GM23338 (cell line): ENCODE measurements at places on chromosomes 5 and 9. TPM values are rescaled to one million over a fixed set of nuclear protein-coding genes. Genes with fewer than 3 reads are reported as not detected.

HK3 gene
- total RNA-seq: not detected in 2 replicates

TEX48 gene
- not detected in 2 replicates for total RNA-seq

LCN15 gene
- total RNA-seq: 0.54 and 0.90 TPM in 2 replicates

POC5 gene
- 25.2 and 25.9 TPM in 2 replicates for total RNA-seq

ADAMTS2 gene
- total RNA-seq: 6.4 and 8.1 TPM in 2 replicates

EQTN gene
- total RNA-seq: 0.24 TPM in 1 of 2 replicates, not detected in the other

CLIC3 gene
- total RNA-seq: 0.56 TPM in 1 of 2 replicates, not detected in the other

DNA sequence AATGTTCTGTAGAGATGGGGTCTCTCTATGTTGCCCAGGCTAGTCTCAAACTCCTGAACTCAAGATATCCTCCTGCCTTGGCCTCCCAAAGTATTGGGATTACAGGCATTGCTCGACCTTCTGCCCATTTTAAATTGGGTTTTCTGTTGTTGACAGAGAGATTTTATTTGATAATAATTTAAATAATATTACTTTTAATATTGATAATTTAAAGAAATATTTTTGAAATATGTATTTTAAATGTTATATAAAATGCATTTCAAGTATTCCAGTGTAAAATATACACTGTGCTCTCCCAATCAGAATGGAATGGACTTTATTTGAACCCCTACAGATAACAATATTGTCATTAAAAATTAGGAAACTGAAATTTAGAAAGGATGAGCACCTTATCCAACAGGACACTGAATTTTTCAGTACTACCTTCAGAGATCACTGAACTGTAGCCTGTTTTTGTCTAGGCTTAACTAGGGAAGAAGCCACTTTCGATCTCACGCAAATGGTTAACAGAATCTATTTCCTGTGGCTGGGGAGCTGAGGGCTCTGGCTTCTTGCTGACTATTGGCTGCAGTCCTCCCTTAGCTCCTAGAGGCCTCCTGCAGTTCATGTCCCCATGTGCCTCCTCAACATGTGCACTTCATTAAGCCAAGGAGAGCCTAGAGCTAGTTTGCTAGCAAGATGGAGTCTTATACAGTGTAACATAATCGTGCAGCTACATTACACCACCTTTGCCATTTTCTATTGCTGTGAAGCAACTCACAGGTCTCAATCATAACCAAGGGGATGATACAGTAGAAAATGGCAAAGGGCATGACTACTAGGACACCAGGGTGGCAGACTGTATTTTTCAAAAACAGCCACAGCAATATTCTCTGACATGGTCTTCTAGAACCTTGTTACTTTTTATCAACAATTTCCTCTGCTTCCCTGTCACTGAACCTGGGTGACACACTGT, 150.0 kb downstream of the CDC42SE2 start:
- DNase-seq: no peak

DNA sequence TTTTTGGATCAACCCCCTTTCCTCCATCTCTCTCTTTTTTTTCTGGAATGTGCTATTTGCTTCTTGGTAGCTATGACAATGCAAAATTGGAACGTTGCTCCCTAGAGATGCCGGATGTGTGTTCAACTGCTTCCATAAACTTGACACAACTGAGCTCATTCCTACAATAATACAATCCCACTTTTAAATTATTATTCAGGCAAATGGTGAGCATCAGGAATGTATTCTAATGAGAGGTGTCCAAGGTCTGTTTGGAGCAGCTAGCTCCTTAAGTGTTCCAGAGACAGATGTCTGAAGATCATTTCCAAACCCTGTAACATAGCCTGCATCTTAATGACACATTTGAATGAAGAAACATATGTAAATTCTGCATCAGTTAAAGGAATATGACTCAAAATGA, 518.4 kb downstream of the TAF11L14 start:
- DNase-seq: no peak

DNA sequence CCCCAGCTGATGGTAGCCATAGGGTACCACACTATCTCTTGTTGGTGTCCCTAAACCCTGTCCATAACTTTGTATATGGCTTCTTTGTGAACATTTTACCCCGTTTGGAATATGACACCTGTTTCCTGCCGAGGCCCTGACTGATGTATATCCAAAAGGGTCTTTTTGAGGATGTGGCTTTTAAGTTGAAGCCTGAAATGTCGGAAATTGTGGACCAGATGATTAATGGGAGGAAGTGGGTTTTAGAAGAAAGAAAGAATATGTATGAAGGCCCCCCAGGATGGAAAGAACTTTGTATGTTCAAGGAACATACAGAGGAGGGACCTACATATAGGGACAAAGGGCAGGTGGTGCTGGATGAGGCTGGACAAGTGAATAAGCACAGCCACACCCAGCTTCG, 16.7 kb upstream of the TNFSF8 start:
- DNase-seq: no peak

- DNase-seq: no peak
Measured at GRCh38 chr5:6710551-6711318, 2.5 kb upstream of the TENT4A start.

DNA sequence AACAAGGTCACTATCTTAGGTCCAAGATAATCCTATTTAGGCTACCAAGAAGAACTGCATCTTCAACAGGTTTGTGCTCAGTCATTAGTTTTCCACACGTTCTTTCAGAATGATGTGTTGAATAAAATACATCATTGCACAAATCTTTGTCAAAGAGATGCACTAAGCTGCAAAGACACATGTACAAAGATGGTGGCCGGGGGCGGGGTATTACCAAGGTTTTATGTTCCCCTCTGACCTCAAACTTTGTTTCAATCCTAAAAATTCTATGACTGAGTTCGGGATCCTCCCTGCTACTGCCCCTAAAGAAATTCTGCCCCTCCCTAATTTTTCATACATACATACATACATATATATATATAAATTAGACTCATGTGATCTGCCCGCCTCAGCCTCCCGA, 14.2 kb downstream of the HSPA9 start:
- no peak for DNase-seq

DNA sequence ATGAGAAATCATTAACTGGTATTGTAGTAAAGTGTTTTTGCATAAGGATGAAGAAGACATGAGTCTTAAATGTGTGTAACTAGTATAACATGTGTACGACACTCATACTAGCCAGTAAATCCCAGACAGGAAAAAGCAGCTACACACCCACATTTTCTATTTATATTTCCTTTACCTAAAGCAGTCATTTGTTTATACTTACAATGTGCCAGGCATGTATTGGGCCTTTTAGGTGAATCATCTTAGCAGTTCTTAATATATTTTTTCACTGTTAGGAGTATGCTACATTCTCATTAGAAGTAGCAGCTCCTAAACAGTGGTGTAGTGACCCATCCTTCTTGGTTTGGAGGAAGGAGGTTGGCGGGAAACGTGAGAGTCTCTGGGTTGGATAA, 55.8 kb upstream of the TMC1 start:
- DNase-seq: no peak

GRCh38 chr5:30638899-30639298, 554.6 kb upstream of the CDH6 start:
- DNase-seq: no peak

DNA sequence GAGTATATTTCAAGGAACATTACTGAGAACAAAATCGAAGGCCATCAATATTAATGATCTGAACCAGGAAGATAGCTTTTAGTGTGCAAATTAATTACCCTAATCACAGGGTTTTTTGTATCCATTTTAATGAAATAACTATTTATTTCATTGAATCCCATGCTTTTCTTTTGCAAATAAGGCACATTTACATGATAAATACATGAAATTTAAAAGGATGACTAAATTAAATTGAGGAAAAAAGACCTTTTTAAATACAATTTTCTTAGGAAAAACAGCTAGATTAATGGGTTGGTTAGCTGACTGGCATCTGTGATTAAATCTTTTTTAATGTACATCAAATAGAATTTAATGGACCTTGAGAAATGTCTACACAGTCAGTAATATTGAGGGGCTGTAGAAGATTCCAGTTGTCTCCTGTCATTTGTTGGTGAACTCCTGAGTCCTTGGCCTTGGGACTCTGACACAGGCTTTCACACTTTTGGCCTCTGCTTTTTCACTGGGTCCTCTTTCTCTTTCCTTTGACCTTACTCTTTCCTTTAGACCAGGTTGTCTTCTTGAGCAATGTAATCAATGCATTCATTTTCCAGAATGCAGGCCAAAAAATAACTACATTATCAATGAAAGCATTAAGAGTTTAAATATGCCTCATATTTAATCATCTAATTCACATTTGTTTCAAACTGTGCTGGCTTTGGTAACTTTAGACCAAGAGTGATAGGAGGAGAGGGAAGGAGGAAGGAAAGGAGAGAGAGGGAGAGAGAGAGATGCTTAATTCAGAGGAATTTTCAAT, 511.5 kb downstream of the ZNF608 start:
- peak; percentile 25 for DNase-seq

DNA sequence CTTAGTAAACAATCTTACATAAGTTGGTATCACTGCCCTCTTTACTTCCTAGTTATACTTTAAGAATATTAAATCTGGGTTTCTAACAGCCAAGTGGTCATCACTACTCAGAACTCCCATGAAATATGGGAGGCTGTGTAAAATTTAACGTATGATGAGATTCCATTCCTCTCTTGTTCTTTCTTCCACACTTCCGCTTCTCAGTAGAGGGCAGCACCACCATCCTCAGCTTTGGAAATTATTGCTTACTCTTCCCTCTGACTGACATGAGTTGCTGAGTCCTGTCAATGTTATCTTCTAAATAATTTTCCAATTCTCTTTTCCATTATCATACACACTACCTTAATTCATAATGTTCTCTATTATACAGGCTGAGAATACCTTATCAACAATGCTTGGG, 194.0 kb downstream of the RFX3 start:
- peak; percentile 34 for DNase-seq

DNA sequence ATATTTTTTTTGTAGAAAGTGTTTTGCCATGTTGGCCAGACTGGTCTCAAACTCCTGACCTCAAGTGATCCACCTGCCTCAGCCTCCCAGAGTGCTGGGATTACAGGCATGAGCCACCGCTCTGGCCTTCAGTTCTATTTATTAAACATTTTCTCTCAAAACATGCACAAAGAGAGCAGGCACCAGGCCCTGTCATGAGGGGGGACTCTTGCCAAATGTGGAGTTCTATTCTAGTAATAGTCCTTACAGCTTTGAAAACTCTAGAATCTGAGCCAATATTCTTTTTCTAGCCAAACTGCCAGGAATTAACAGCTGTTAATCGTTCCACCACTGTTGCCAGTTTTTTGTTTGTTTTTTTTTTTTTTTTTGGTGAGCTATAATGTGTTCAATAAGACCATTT, 124.6 kb downstream of the TARS1 start:
- no peak for DNase-seq

GRCh38 chr5:90446961-90447360, 27.6 kb downstream of the MBLAC2 start:
- DNase-seq: no peak

DNA sequence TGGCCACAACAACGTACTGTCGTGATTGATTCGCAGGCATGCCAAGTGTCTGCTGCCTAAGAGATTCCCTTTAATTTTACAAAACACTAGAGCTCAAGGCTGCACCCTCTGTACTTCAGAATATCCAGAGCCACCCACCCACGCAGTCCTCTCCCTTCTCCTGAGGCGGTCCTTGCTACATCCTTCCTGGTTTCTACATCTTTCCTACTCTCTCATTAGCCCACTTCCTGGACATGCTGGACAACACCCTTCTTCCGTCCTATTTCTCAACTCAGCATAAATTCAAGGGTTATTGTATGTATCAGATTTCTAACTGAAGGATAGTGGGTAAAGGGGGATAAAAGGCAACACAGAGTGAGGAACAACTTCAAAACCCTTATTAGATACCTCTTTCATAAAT, 148.4 kb upstream of the MAP3K1 start:
- no peak for DNase-seq

GRCh38 chr5:56412601-56413379, 179.7 kb upstream of the ANKRD55 start:
- no peak for DNase-seq

DNA sequence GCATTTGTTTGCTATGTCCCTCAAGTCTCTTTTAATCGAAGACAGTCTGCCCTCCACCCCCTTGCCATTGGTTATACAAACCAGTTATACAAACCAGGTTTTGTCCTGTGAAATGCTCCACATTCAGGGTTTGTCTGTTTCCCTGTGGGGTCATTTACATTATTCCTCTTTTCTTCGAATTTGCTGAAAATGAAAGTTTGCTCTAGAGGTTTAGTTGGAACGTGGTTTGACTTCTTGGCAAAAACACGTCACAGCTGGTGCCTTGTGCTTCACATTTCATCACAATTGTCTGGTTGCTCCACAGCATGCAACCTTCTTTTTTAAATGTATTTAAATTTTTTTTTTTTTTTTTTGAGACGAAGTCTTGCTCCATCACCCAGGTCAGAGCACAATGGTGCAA, 4.2 kb upstream of the HAVCR2 start:
- no peak for DNase-seq

- no peak for DNase-seq
Measured at GRCh38 chr9:20921362-20921761, 110.1 kb downstream of the HACD4 start.

DNA sequence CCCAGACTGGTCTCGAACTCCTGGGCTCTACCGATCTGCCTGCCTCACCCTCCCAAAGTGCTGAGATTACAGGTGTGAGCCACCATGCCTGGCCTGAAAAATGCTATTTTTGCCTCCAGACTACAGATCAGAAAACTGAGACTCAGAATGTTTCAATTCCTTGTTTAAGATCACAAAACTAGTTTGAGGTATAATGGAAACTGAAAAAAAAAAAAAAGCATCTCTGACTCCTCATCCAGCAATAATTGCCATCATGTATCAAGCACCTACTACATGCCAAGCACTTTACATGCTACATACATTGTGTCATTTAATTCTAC, 35.6 kb downstream of the PLAC8L1 start:
- DNase-seq: no peak

DNA sequence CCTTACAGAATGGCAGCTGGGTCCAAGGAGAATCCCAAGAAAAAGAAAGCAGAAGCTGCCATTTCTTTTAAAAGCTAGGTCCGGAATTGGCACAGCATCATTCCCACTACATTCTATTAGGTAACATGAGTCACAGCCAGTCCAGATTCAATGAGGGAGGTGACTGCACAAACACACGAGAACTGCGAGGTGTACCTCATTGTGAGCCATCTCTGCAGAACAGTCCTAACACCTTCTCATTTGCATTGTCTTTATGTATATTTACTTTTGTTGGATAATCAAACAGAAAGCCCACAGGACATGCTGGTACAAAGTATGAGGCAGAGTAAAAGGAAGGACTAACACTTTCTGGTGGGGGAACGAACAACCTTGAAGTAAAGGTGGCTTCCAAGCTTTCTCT, 14.6 kb upstream of the HABP4 start:
- no peak for DNase-seq
